ENCODE measurements at places on chromosomes 4 and X.
A peak's percentile ranks its signal among the peaks of the same experiment; 100 is the strongest.

DNA sequence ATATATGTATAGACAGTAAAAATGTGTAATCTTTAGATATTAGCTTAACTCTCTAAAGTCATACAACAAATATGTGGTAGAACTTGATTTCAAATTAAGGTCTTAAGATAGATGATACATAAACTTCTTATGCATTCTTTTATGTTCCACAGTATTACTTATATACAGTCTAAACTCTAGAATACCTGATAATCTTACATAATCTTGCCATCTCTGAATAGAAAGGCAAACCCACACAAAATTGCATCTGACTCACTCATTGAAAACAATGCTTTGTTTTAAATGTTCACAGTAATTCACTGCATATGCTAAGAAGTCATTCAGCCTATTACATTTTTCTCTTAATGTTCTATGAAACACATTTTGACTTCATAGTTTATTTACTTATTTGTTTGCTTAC lies 10.1 kb downstream of the SULT1B1 start:
- no peak for DNase-seq

DNA sequence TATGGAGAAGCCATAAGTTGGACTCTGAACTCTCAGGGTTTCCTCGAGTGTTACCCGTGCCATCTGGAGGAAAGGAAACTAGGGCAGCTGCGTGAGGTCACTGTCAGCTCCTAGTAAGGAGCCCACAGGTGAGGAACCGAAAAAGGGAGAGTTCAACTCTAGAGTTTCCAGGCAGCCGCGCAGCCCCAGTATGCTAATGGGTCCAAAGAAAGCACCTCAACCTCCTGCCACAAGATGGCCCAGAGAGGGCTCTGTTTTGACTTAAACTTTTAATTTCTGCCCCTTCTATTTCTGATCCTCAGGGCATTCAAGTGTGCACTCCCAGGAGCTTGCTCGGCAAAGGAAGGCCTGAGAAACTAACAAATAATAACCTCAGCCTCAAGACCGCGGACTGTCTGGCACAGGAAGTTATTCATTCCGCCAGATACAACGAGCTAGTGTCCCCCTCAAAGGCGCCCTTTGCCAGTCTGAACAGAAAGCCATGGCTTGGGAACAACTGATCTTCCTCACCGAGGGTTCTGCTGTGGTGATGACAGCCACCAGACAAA lies 13.9 kb downstream of the SCARB2 start:
- no peak for DNase-seq

GRCh38 chr4:96315815-96316214 lies 475.9 kb downstream of the PDHA2 start:
- peak; percentile 21 for DNase-seq

- no peak for DNase-seq
Measured at GRCh38 chr4:108391701-108392455, 223.1 kb upstream of the LEF1 start.

- DNase-seq: no peak
Measured at GRCh38 chr4:152099555-152099954, 338.7 kb upstream of the GATB start.

DNA sequence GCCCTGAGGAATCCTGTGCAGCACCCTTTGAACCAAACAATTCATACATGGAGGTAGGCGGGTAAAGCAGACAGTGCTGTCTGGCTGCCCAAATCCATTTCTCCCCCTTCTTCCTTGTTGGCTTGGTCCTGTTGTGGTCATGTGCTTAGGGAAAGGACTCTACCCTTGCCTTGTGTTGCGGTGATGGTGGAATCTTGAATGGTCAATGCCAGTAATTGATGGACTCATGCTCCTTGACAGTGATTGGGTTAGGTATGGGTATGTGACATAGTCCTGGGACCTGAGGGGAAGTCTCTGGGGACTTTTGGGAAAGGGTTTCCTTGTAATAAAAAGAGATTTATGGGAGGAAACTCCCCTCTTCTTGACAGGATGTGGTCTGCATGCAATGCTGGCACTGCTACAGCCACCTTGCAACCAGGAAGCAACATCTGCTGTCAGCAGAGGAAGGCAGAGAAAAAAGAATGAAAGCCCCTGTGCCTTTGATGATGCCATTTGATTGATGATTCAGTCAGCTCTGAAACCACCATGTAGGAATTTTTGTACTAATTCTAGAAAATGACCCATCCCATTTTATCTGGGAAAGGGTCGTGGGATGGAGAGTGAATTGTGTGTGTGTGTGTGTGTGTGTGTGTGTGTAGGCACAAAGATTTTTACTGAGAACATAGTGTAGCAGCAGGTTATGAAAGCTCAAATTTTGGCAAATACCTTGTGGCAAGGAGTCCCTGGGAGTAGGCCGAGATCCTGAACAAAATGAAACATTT lies 30.0 kb upstream of the HUWE1 start:
- DNase-seq: no peak

DNA sequence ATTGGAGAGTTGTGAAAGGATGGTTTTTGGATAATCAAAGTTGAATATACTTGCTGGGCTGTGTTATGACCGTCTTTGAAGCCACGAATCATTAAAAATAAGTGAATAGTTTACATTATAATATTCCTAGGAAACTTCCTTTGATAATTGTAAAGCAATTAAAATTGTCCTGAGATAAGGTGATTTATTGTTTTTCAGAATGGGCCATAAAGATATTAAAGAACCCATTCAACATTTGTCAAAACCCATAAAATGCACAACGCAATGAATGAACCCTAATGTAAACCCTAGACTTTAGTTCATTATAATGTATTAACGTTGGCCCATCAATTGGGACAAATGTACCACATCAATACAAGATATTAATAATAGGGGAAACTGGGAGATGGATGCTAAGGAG lies 11.4 kb downstream of the FHL1 start:
- DNase-seq: no peak

- no peak for DNase-seq
Measured at GRCh38 chr4:23234716-23235115, 542.0 kb downstream of the GBA3 start.

GRCh38 chr4:78644744-78645330 lies 93.3 kb downstream of the ANXA3 start:
- DNase-seq: peak; percentile 59

DNA sequence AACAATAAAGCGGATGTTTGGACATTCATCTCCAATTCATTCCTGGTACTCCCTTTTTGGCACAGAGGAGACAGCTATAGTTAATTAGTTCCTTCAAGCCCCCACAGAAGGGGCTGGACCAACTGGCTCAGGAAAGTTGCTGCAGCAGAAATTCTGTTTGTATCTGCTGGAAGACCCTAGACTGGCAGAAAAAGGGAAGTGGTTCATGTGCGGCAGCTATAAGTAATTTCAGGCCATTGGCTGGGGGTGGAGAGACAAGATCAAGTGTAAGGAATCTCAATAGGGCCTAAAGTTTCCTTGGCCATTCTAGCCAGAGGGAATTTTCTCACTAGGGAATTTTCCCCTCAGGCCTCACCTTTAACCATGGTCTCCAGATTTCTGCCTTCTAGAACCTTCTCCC lies 89.9 kb upstream of the DHX15 start:
- DNase-seq: no peak

All from skeletal muscle cell (primary cell).